T-cell (primary cell): ENCODE measurements at places on chromosomes 5 and 9.

GRCh38 chr5:137791799-137792198 is 37.6 kb upstream of the HNRNPA0 start:
- no peak for DNase-seq

DNA sequence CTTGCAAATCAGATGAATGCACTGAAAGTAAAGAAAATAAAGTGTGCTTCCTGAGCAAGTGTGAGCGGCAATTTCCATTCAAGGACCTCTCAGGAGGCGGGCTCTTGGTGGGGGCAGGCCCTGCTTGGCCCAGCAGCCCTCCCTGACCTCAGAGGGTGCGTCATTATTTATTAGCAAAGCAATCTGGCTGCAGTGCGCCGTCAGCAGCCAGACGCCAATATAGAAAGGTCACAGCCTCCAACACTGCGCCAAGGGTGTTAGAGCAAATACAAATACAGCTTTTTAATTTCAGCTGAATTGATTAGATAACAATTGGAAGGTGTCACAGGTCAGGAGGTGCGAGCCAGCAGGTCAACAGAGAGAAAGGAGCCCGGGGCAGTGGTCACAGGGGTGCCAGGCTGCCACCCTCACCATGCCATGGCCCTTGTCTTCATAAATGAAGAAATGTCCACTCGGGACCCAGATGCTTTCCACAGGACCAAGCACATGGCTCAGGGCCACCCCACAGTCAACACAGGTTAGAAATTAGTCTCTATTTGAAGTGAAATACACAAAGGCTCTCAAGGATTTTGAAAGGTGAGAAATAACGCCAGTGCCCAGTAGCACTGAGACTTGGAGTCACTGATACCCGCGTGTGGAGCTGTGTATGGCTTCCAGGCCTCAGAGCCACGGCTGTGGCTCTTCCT is 309.8 kb downstream of the IRX2 start:
- no peak for DNase-seq

- DNase-seq = no peak
Measured at GRCh38 chr5:169641253-169641652, 4.2 kb downstream of the DOCK2 start.

GRCh38 chr5:145811834-145812625 is 23.1 kb downstream of the PRELID2 start:
- DNase-seq = no peak

GRCh38 chr5:12934722-12935121 is 1009.8 kb downstream of the DNAH5 start:
- no peak for DNase-seq

DNA sequence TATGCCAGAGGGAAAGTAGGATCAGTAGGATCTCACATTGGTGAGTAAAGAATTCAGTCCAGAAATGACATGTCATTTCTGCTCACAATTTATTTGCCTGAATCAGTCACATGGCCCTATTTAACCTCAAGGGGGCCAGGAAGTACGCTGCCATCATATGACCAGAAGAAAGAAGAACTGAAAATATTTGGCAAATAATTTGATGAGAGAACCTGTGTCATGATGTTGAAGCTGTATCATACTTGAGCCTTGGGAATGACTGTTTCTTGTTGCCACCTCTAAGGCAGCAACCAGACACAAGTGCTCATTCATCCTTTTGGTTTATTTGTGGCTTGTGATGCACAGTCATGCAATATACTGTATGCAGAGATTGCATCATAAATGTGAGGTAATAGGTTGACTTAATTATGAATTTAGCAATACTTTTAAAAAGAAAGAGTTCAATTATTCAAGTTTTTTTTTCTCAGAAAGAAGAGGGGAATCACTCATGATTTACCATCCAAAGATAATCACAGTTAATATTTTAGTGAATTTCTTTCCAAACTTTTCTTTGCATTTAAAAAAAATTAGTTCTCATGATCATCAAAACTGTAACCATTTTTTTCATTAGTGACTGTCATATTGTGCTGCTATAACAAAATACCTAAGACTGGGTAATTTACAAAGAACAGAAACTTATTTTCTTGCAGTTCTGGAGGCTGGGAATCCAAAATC is 8.2 kb upstream of the ZFYVE16 start:
- no peak for DNase-seq

DNA sequence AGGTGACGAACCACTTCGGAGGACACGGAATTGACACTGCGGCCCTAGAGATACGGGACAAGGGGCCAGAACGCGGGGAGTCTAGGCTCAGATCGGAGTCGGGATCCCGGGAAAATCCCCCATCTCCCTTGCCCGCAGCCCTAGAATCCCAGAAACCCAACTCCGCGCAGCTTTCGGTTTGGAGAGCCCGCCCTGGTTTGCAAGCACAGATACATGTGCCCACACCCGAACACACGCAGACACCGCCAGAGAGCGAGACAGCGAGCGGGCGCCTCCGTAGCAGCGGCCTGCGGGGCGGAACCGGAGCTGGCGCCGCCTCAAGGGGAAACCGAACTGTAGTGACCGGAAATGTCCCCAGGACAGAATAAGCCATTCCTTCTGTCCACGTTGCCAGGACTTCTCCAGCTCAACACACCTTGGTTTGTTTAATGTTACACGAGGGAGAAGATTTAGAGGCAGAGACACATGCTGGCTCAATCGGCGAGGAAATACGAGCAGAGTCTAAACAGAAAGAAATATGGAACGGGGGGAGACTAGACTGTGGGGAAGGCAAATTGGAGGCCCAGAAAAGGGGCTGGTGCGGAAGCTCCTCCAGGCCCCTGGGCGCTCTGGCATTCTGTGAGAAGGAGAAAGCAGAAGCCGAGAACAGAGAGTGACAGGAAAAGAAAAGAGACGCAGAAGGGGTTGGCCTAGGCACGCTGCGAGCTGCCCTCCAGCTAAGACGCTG is 2.9 kb upstream of the PAX5 start:
- DNase-seq = peak; percentile 39

DNA sequence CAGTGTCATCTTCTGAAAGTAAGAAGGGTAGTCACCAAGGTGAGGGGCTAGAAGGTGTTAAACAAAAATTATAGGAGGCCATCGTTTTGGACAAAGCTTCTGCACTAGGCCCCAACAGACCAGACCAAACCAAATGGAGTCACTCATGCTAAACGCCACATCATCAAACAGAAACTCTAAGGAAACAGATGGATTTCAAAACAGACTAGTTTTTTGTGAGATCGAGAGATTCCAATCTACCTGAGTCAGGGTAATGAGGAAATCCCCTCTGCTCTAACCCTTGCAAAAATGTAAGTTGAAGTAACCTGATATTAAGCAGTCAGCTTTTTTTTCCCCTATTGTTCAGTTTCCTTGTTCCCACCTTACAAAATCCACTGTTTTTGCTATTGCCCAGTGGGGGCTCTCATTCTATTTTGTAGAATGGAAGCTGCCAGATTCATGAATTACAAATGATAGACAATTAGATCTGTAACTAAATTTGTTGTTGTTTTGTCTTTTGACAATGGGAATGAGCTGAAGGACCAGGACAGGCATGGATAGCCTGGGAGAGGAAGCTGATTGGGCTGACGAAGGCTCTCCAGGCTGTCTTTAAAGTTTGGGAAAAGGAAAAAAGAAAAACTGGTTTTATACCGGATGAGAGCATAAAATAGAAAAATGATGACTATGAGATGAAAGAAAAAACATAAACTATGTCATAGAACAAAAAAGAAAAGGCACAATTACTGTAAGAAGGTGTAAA is 94.7 kb upstream of the ADAMTSL1 start:
- no peak for DNase-seq

- no peak for DNase-seq
Measured at GRCh38 chr9:124191691-124192395, 65.9 kb upstream of the NEK6 start.

- no peak for DNase-seq
Measured at GRCh38 chr5:169576181-169576598, 7.4 kb upstream of the SPDL1 start.

- DNase-seq = no peak
Measured at GRCh38 chr9:121303456-121304451, 35.8 kb downstream of the GSN start.

GRCh38 chr5:53337827-53338226 is 142.6 kb upstream of the FST start:
- no peak for DNase-seq

- no peak for DNase-seq
Measured at GRCh38 chr5:39759701-39760100, 334.9 kb upstream of the DAB2 start.

- no peak for DNase-seq
Measured at GRCh38 chr5:180522330-180522729, 28.2 kb downstream of the CNOT6 start.

DNA sequence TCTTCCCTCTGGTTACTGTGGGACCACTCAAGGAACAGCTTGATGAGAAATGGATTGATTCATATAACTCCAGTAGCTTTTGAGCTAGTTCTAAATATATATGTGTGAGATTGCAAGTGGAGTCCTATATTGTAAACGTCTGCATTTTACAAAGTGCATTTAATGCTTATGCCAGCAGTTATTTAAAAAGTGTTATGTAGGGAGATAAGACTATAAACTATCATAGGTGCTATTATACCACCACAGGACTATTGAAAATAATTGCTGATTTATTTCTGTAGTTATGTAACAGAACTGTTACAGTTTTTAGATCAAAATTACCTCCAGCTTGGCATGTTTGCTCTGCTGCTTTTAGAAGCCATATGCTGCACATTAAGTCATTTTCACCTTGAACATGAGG is 36.2 kb downstream of the PTCD2 start:
- DNase-seq = no peak

DNA sequence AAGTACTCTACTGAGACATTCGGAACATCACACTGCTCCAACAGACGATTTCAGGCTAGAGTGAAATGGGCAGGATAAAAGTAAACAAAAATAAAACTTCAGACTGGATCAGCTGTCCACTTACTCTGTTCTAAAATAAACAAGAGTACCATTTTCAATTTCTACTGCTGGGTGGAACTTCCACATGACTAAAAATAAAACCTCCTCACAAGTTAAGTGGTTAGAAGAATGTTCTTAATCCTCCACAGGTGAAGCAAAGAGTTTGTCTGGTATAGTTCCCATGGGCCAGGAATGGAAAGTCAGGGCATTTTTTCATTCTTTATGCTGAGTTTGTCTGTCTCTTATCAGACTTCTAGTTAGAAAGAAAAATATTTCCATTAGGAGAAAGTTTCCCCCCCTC is 15.7 kb downstream of the NUDT12 start:
- DNase-seq = no peak

- DNase-seq = no peak
Measured at GRCh38 chr9:121833061-121833460, 181.6 kb downstream of the DAB2IP start.

GRCh38 chr5:33065131-33065530 is 354.0 kb downstream of the NPR3 start:
- no peak for DNase-seq

DNA sequence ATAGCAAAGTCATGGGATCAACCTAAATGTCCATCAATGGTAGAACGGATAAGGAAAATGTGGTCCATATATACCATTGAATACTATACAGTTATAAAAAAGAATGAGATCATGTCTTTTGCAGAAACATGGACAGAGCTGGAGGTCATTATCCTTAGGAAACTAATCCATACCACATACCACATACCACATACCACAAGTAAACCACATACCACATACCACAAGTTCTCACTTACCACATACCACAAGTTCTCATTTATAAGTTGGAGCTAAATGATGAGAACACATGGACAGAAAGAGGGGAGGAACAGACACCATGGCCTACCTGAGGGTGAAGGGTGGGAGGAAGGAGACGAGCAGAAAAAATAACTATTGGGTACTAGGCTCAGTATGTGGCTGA is 154.6 kb upstream of the GHR start:
- DNase-seq = no peak

- peak; percentile 8 for DNase-seq
Measured at GRCh38 chr9:110255463-110256379, 586 bp downstream of the TXN start.

- no peak for DNase-seq
Measured at GRCh38 chr5:16628376-16628775, 11.6 kb upstream of the RETREG1 start.

- no peak for DNase-seq
Measured at GRCh38 chr5:33536802-33537201, 96.0 kb downstream of the TARS1 start.

GRCh38 chr5:4862500-4862899 is 277.6 kb upstream of the ADAMTS16 start:
- DNase-seq = no peak

DNA sequence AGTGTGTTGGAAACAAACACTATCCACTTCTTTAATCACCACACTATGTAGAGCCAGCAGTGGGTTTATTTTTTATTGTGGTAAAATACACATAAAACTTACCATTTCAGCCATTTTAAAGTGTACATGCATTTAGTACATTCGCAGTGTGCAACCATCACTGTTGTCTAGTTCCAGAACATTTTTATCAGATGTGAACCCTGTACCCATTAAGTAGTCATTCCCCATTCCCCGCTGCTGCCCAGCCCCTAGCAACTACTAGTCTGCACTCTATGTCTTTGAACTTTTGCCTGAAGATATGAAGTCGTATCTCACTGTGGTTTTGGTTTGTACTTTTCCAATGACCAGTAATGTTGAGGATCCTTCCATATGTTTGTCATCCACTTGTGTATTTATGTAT is 30.2 kb upstream of the F2R start:
- no peak for DNase-seq

- no peak for DNase-seq
Measured at GRCh38 chr9:4507306-4508130, 17.2 kb downstream of the SLC1A1 start.

GRCh38 chr5:87242242-87242641 is 25.4 kb upstream of the RASA1 start:
- no peak for DNase-seq

DNA sequence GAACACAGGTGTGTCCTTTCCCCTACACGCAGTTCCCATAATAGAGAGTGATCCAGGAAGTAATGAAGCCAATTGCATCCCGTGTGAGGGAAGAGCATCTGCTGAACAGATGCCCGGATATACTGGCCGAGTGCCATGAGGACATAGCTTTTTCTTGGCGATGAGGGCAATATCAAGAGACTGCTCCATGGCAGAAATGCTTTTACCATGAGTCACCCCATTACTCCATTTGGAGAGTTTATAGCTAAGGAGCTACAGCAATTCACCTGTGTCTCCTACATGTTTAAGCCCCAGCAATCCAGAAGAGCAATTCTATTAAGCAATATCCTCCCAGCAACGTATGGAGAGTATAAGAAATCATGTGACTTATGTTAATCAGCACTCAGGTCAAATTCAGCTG is 222.0 kb upstream of the KLF4 start:
- DNase-seq = no peak

- DNase-seq = no peak
Measured at GRCh38 chr9:99182356-99182755, 39.4 kb downstream of the ALG2 start.

GRCh38 chr5:2143646-2144353 is 261.1 kb upstream of the IRX4 start:
- DNase-seq = no peak

DNA sequence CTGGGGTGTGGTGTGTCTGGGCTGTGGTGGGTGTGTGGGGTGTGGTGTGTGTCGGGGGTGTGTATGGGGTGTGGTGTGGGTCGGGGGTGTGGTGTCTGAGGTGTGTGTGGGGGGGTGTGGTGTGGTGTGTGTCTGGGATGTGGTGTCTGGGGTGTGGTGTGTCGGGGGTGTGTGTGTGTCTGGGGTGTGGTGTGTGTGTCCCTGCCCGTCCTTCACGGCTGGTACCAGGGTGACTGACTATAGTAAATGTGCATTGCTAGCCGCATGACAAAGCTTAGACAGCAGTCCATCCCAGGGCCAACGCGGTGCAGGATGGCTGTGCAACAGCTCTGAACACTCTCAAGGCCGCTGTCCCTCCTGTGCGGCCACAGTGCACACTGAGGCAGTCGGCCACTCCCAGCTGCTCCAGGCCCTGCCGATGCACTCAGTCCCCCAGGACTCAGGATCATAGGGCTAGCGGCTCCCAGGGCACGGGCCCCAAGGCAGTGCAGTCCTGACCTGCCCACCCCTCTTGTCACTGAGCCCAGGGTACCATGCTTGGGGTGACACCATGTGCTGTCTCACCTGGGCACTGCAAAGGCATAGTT is 54.0 kb downstream of the SECISBP2 start:
- no peak for DNase-seq
